ENCODE measurements at places on chromosomes 11 and 22.

DNA sequence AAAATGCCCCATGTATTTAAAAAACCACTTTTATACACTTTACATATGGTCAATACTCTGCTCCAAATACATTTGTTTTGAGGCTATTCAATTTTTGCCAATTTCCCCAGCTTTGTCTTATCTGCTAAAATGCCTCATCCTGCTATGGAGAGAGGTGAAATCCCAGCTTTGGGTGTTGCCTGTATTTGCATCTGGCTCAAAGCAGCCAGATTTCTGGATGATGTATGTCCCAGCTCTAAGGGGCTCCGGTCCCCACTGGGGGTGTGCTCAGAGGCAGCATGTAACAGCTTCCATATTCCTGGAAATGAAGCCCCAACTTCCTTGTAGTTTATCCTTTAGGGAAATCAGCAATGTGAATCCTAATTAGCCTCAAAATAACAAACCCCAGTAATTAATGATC, 59.5 kb downstream of the WT1 start:
- DNase-seq, result no peak

DNA sequence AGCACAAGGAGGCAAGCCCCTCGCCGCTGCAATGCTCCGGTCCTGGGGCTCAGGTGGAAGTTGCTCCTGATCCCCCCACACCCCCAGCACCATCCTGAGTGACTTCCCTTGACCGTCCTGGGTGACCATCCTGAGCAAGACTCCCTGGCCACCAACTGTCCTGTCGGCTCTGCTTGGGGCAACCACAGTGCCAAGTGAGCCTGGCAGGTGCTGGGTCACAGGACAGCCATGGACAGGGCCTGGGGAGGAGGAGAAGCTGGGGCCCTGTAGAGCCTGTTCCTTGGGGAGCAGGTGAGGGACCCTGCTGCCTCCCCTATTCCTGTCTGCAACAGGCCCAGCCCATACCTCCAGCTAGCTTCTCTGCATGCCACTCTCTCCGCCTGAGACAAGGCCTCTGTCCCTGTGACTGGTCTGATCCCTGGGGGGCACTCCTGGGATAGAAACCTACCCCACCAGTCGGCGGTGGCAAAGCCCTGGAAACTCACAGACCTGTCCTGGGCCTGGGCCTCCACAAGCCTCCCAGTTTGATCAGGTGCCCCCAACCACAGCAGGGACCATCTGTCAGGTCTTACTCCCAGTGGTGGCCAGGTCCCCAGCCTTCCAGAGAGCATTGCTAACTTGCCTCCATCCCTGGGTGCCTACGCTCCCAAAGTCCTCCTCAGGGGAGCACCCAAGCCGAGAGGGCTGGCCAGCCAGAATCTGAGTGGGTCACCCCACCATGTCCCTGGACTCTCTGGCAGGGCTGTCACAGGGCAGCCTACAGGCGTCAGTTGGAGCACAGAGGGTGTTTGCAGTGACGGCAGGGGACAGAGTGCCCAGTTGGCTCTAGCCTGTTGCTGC, 68.7 kb upstream of the WNT7B start:
- DNase-seq, result no peak

- no peak for DNase-seq
Measured at GRCh38 chr22:38860283-38861169, 11.5 kb downstream of the CBX6 start.

DNA sequence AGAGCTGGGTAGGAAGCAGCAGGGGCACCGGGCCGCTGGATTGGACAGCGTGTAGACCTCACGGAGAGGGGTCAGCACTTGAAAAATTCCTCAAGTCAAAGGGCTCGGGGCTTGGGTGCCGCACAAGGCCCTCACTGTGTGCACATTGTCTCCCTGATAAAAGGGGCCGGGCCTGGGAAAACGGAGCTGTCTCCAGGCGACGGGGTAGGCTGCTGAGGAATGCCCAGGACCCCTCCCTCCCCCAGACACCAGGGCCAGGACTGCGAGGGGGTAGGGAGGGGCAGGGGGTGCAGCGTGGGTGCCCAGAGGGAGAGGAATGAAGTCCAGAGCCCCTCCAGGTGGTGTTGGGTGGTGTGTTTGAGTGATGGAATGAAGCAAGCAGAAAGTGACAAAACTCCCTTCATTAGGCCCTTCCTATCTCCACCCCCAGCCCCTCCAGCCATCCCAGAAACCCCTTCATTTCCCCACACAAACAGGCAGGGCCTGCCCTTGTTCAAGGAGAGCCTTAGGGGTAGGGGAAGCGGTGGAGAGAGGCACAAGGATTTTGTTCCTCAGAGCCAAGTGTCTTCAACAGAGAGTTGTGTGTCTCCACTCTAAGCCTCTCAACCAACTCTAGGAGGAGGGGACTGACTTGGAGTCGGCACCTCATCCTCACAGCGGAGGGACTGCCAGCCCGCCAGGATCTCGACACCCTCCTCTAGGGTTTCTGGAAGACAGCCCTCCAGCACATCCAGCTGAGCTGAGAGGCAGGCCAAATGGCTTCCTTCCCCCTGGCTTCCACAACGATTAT, 63.9 kb downstream of the SYN3 start:
- DNase-seq, result no peak

DNA sequence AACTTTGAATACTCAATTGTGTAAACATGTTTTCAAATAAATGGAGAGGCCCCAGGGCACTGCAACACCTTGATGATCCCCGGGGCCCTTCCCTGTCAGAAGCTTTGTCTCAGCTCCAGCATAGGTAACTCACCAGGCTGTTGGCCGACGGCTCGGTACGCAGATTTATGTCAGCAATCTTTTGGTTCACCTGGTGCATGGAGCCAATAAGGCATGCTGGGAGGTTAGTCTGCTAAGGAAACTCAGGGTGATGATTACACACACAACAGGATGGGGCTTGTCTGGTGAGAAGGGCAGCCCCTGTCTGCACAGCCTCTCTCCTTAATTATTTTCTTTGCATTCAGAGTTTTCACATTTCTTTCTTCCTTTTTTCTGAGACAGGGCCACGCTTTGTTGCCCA, 10.8 kb downstream of the FAM227A start:
- no peak for DNase-seq

GRCh38 chr11:112744041-112744440, 217.2 kb upstream of the NCAM1 start:
- DNase-seq, result peak; percentile 43

DNA sequence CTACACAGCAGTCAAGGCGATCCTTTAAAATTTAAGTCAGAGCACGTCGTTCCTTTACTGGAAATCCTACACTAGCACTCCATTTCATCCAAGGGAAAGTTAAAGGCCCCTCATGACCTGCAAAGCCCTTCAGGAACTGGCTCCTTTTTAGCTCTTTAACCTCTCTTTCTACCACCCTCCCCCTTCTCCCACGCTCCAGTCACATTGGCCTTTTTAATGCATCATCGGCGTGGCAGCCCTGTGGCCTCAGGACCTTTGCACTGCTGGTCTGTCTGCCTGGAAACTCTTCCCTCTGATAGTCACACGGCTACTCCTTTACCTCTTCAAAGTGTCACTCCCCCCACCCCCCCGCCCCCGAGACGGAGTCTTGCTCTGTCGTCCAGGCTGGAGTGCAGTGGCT, 1.2 kb upstream of the PTPN5 start:
- no peak for DNase-seq

DNA sequence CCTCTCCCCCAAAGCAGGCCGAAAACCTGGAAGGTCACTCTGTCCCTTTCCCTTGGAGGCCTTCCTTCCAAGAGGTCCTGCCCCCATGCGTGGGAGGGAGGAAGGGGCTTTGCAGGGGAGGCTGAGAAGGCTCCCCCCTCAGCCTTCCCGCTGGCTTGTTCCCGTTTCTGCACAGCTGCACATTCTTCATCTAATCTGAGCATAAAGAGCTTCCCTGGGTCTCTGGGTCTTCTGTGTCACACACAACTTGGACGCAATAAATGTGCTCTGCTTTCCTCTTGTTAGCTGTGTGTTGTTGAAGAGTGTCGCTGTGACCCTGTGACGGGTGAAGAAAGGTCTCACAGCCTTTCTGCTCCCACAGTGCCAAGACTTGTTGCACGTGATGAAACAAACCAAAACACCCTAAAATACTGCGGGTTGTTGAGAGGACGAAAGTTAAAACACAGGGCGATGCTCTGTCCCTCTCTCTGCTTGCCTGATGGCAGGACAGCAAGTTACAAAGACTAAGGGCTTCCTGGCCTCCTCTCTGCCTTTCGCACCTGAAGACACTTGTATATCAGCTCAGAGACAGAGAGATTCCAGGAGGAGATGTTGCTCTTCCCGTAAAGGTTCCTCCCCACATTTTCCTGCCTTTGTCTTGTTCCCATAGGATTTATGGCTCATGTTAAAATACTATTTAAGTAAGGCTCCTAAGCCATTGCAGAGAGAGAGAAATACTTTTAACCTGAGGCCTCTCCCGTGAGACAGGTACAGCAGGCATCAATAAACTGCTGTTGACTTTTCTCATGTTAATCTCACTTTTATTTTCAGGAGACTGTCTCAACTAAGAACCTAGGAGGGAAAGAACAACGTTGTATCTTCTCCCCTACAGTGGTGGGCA, 15.4 kb upstream of the IFITM3 start:
- DNase-seq, result no peak

DNA sequence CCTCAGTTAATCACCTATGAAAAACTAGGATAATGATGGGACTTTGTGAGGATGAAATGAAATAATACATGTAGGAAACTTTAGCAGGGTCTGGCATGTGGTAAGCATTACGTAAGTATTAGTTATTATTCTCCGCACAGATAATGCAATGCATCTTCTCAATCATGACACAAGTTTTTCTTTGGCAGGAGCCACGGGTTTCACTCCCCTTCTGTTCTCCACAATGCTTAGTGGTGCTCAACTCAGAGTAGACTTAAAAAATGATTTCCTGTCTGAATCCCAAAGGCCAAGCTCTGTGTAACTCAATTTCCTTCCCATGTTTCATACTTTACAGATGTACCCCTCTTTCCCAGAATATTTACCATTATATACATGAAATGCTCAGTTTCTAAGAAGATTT, 82.9 kb downstream of the CCDC34 start:
- no peak for DNase-seq

DNA sequence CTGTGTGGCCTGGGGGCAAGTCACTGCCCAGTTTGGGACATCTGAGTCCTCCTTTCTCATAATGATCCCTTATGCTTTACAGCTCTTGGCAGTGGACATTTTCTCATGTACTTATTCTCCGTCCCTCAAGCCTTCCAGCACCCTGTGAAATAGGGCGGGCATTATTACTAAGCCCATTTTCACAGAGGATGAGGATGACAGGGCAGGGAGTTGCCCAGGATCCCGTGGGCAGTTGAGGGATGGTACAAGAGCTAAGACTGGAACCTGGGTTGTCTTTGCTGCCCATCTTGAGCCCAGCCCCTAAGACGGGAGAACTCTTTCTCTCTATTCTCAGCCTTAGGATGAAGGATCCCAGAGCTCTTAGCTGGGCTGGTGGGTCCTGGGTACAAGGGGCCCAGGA, 11.2 kb downstream of the CD82 start:
- DNase-seq, result no peak

- DNase-seq, result no peak
Measured at GRCh38 chr11:8071616-8072581, 9.1 kb upstream of the TUB start.

DNA sequence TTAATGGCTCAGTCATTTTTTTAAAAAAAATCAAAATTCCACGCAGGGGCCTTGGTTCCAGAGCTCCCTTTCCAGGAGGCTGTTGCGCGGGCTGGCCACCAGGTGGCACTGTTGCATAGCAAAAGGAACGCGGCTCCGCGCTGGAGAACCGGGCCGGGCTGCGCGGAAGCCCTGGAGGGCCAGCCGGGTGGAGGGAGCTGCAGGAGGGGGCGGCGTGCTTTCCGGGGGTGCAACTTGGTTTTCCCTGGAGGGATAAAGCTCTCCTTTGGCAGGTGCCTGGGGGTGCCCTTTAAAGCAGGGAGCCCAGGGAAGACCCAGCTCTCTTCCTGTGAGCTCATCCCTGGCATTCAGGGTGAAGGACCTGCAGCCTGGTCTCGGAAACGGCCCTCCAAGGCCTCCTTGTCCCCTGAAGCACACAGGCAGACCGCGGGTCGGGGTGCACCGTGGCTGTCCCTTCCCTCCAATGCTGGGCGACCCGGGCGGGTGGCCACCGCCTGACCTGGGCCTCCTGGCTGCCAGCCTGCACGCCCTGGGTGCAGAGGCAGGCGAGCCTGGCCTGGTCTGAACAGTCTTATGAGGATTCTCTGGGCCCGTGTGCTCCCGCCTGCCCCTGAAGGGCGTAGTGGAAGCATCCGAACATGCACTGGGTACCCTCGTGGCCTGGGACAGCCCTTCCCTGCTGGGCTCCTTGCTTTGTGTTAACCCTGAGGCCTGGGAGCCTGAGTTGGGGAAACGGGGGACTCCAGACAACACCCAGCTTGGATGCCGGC, 23.4 kb downstream of the KRTAP5-5 start:
- no peak for DNase-seq

GRCh38 chr11:6612213-6613041, at the start of gene TAF10:
TAF10 (minus strand) TSS chr11:6612216; CDS start chr11:6612189, 27 bp downstream.
- DNase-seq, result peak; percentile 82

GRCh38 chr11:35671396-35672127, 9.0 kb downstream of the TRIM44 start:
- DNase-seq, result no peak

- peak; percentile 68 for DNase-seq
Measured at GRCh38 chr11:43504316-43504950, 145.7 kb downstream of the TTC17 start.

GRCh38 chr11:102421261-102421660, 31.3 kb downstream of the TMEM123 start:
- peak; percentile 61 for DNase-seq
